Stimulated activated CD4-positive, alpha-beta T cell treated with anti-CD3 and anti-CD28 coated beads, Interleukin-4, amount 100 ng/mL, for 48 hours (primary cell): ENCODE measurements at places on chromosomes 2 and 18.

DNA sequence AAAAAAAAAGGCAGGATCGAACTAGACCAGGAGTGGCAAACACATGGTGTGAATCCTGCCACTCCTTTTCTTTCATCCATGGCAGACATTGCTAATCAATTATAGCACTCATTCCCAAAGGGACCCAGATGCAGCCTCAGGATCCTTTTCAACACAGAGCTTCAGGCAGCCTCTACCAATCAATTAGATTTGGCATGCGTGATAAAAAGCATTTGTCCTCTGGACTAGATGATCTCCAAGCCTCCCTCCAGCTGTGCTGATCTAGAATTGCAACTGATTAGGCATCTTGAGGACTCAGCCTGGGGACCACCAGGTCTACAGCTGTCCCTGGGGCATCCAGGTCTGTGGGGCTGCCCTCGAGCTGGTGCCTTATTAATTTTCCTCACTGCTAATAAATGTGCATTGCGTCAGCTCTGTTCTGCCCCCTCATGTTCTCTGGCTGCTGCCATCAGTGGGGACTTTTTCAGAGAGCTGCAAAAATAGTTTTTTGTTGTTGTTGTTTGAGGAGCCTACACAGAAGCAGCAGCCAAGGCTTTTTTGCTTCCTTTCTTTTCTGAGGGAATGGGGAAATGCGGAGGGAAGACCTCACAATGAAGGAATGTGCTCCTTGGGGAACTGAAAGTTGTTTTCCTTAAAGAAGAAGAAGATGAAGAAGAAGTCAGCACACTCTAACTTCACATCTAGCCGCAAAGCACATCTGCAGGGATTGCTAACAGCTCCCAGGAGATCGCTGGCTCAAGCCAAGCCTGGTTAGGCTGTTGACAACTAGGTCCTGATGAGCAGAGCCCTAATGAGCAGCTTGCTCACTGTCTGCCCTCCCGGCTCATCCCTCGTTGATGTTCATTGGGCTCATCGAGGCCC is 8.8 kb upstream of the ATOH8 start:
- DNase-seq, result no peak

DNA sequence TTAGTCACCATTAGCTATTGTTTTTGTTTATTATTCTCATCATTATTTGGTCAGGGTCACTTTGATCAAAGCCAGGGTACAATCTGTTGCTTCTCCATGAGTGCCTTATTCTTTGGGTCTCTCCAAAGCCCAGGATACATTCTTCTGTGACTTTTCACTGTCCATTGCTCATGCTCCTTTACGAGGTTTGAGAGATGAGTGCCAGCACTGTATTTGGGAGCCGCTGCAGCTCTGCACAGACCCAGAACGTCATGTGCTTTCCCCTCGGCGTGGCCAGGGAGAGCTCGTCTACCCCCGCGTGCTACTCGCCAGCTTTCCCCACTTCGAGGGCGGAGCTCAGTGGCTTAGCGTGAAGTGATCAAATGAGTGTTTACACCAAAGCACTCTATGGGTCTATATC is 123.7 kb downstream of the COL6A3 start:
- DNase-seq, result no peak

- DNase-seq, result peak; percentile 42
Observed at GRCh38 chr2:230411570-230412370, 4.2 kb upstream of the SP100 start.

- no peak for DNase-seq
Observed at GRCh38 chr18:23137788-23138216, 2.5 kb downstream of the CABLES1 start.

DNA sequence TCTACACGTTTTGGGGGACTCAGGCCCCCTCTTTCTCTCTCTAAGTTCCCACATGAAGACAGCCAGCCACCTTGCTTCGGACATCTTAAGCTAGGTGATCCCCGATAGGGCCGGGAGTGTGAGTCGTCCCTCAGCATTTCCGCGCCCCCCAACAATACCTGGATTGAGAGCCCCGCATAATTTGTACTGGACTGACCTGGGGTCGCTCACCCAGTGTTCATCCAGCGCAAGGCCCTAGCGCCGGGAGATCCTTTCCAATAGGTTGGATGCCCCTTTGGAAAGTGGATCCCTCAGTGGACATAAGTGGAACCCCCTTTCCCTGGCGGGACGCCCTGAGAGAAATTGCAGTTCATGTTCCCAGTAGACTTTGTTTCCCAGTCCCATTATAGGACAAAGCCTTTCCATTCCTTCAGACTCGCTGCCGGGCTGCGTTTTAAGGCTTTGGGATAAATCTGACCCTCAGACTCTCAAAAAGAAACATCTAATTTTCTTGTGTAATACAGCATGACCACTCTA is 77.8 kb upstream of the KCNH7 start:
- no peak for DNase-seq

GRCh38 chr2:220585241-220585640 is 957.8 kb downstream of the SLC4A3 start:
- no peak for DNase-seq

DNA sequence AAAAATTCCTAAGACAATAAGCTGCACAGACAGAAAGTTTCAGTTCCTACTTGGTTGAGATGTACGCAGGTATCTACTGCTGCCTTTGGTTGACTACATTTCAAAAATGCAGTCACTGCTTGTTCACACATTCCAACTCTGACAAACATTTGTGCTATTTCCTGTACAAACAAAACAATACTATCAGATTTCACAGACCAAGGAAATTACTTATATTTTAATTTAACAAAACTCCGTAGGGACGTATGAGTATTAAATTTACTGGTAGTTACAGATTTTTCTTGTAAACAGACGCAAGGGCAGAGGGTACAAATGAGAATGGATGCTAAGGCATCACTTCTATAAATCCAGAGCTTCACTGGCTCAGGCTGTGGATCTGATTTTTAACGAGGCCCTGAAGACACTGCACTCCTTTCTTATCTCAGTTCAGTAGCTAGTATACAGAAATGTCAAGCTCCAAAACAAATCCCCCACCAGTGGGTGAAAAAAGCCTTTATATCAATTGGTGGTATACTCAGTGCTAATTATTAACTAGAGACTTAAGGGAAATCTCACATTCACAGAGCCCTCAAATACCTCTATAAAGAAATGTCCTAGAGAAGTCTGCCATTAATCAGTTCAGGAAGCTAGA is 31.7 kb upstream of the TTC32 start:
- DNase-seq, result no peak

DNA sequence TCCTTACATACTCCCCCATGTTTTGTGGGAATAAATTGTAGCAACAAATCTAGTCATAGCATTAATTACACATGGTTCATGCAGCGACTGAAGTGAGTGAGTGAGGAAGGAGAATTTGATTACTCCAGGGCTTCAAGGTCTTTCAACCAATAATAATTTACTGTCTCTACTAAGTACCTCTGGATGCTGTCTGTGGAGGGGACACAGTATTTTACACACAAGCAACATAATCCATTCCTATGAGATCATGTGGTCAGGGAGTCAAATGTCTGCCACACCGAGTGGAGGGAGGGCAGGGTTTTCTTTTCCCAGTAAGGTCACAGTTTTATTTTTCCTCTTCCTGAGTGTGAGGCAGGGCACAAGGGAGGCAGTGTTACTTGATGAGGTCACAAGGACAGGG is 334.7 kb upstream of the CELF4 start:
- no peak for DNase-seq

DNA sequence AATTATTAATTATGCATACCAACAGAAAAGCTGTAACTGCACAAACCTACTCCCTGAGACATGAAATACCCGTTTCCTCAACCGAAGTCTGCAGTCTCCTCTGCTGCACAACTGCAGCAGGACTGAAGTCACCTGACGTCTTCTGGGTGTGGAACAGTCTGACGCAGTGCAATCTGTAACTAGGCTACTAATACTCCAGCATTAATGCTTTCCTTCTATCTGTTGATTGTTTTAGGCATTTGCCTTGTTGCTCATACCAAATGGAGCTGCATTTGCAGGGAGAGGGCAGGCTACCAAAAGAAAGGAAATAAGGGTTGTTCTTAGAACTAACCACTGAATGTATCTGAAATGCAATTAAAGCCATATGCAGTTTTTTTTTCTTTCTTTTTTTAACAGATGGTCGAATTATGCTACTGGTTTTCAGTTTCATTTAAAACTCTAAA is 40.1 kb downstream of the RTN4 start:
- no peak for DNase-seq

DNA sequence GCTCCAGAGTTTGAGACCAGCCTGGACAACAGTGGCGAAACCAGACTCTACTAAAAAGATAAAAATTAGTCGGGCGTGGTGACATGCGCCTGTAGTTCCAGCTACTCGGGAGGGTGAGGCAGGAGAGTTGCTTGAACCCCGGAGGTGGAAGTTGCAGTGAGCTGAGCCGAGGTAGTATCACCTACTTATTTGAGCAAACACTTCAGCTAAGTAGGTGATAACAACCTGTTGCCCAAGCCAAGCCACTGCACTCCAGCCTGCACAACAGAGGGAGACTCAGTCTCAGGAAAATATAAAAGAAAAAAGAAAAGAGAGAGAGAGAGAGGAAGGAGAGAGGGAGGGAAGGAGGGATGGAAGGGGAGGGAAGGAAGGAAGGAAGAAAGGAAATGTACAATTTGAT is 21.3 kb downstream of the FER1L5 start:
- DNase-seq, result no peak

DNA sequence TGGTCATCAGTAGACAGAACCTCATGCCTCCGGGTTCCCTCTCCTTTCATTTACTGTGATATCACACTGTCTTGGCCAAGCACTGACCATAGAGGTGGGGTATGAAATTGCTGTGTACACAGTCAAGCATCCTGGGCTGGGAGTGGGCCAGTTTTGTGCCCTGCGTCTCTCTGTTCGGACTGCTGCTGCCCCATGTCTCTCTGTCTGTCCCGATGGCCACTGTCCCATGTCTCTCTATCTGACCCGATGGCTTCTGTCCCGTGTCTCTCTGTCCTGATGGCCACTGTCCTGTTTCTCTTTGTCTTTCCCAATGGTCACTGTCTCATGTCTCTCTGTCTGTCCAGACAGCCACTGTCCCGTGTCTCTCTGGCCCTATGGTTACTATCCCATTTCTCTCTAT is 164.9 kb downstream of the ARL4C start:
- DNase-seq, result no peak

- DNase-seq, result no peak
Observed at GRCh38 chr2:199778655-199779054, 72.3 kb downstream of the FTCDNL1 start.

GRCh38 chr18:12577848-12578247 is 80.1 kb downstream of the SPIRE1 start:
- no peak for DNase-seq

DNA sequence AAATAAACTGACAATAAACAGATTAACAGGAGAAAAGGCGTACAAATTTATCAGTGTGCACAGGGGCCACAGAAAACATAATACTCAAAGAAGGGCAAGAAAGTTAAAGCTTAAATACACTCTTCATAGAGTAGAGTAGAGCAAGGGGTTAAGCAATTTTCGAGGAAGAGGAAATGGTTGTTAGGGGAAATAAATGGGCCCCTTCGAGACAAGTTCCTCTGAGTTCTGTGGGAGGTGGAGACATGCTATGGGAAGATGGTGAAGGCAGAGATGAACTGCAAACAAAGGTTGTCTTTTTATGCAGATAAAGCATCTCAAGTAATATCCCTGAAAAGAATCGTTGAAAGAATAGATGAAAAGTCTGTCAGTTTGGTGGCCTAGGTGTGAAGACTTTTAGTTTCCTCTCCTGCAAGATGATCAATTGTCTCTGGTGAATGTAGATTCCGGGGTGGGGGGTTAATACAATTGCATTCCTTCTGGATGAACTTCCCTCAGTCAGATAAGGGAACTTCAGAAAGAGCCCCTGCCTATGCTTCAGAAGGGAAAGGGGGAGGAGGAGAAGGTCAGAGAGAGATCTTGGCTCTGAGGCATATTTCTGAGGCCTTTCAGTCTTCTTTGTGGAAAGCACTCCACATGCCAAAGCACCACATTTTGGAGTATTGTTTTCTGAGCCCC is 127.0 kb downstream of the METTL4 start:
- DNase-seq, result no peak

GRCh38 chr2:51782921-51783765 is 751.2 kb upstream of the NRXN1 start:
- no peak for DNase-seq

GRCh38 chr2:194343167-194343566 is 1313.9 kb upstream of the SLC39A10 start:
- no peak for DNase-seq

- no peak for DNase-seq
Observed at GRCh38 chr2:85012855-85013254, 41.9 kb downstream of the KCMF1 start.

GRCh38 chr2:46778511-46778910 is 137.1 kb downstream of the MCFD2 start:
- no peak for DNase-seq

DNA sequence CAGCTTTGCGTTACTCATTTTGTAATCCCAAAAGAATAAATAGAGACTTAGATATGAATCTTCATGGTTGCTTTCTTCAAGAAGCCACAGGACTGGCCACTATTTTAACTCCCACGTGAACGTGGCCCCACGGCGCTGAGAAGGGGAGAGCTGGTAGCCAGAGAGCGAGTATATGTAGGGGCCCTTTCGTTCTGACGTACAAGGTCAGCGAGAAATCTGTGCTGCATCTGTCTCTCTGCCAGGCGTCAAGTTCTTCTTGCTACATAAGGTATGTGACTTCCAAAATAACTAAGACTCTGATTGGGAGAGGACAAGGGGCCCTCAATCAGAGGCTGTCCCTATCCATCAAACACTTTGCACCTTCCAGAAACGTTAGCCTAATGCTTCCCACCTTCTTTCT is 149.2 kb downstream of the PLEKHA3 start:
- DNase-seq, result no peak
